MM.1S (cell line): ENCODE measurements at places on chromosomes 7 and 10.

DNA sequence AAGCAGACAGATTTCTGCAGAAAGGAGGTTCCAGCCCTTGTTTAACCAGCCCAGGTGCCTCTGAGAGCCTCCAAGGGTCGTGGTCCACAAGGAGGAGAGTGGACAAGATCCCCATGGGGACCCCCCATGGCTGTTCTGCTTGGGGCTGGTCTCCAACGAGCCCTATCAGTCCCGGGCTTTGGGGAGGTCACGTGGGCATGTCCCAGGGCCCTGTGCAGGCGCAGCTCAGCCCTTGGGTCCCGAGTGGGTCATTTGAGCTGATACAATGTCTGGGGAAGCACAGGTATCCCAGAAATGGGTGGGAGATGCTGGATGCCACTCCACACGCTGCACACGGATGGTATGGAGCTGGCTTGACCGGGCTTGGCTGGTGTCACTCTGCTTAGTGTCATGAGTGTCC, 57.8 kb downstream of the NPTX2 start:
- DNase-seq, result no peak

GRCh38 chr10:97072851-97073665, 112.7 kb downstream of the SLIT1 start:
- peak; percentile 71 for DNase-seq

DNA sequence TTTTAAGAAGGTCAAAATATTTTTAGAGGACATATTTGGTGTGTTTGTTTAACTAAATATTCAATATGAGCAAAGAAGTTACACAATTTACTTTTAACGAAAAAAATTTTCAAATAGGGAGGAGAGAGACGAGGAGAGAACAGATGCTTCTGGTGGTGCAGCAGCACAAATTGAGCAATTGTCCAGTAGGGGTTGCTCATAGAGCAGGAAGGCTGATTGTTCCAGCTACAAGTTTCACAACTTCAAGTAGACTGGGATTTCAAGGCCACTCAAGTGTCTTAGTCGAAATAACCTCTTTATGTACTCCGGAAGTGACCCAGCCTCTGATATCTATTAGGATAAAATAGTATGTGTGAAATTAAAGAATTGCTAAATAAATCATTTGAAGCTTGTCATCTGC, 197.9 kb downstream of the HDAC9 start:
- DNase-seq, result no peak

DNA sequence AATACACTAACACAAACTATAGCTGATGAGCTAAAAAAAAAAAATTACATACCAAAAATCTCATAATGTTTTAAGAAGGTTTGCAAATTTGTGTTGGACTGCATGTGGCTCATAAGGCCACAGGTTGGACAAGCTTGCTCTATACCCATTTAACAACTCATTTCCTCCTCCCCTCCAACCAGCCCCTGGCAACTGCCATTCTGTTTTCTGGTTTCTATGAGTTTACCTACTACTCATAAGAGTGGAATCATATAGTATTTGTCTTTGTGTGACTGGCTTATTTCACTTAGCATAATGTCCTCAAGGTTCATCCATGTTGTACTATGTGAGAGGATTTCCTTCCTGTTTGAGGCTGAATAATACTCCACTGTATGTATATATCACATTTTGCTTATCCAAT, 100.4 kb upstream of the ARHGAP21 start:
- DNase-seq, result no peak

GRCh38 chr7:122415510-122415909, 111.0 kb upstream of the FEZF1 start:
- DNase-seq, result no peak

DNA sequence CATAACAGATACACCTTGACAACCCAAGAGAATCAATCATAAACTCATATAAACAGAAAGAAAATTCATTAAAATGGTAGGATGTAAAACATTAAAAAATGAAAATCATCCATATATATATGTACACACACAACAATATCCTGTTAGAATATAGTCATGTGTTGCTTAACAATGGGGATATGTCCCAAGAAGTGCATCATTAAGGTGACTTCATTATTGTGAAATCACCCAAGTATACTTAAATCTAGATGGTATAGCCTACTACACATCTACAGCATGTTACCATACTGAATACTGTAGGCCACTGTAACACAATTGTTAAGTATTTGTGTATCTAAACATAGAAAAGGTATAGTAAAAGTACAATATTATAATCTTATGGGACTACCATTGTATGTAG, 115.8 kb upstream of the TMEM168 start:
- no peak for DNase-seq
